Activated T-helper 9 cell treated with anti-CD3 and anti-CD28 coated beads, Interleukin-2, amount 50 U/mL, for 16 hours (primary cell): ENCODE measurements at places on chromosomes 11 and 22.
A peak's percentile ranks its signal among the peaks of the same experiment; 100 is the strongest.

GRCh38 chr11:31981457-31981856, 109.4 kb upstream of the RCN1 start:
- no peak for DNase-seq

GRCh38 chr22:29336751-29337490, 21.4 kb upstream of the RASL10A start:
- no peak for DNase-seq

- DNase-seq = peak; percentile 13
Measured at GRCh38 chr11:59172345-59173079, 580 bp downstream of the DTX4 start.

DNA sequence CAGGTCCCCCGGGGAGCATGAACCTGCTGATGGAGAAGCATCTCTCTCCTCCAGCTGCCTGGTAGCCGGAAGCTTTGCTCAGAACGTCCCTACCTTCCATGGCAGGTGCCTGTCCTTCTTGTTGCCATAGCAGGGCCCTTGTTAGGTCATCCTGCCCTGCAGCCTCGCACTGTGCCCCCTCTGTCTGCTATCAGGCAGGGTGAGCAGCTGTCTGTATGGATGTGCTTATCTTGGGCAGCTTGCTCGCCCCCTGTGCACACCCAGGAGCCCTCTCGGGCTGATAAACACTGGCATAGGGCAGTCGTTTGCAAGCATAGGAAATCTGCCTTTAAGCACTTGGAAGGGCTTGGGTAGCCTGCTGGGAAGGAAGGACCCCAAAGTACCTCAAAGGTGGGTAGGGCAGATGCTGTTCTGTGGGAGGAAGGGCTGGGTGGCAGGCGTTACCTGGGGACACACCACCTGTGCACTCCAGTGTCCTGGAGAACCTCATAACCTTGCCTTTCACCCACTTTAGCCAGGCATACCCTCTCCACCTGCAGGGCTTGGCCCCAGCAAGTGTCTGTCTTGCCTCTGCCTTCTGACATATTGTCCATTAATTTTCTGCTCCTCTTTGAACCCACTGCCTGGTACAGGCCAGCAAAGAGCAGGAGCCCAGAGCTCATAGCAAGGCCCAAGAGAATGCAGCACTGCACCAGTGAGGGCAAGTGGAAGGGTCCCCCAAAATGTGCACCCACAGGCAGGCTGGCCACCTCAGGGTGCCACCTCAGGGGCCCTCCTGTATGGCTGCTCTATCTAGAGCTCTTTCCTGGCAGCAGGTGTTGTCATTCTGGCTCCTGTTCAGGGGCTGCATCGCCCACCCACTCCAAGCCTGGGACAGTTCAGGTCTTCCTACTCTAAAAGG, 8.0 kb upstream of the COMT start:
- no peak for DNase-seq

DNA sequence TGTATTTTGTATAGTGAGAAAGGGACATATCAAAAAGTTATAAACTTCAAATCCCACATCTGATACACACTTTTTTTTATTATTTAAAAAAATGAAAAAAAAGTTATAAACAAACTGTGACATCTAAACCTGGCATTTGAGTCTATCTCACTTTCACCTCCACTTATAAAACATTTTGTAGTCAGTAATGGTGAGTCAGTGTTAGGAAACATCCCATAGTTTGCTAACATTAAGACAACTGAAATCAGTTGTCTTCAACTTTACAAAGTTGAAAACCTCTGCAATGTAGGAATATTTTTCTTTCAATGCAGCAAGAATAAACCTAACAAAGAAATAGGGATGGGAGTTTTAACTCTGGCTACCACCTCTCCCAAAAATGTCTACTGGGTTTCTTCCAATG, 47.7 kb downstream of the SLC35F2 start:
- no peak for DNase-seq

GRCh38 chr11:118379497-118379896, 20.1 kb downstream of the UBE4A start:
- no peak for DNase-seq
